Colonic mucosa (tissue), 4 donors: ENCODE measurements at places on chromosomes 2 and 18. TPM values are rescaled to one million over a fixed set of nuclear protein-coding genes. Genes with fewer than 3 reads are reported as not detected.

FIGN gene
- 0.58 TPM for total RNA-seq

MORN2 gene
- 11.5 TPM for total RNA-seq

EVX2 gene
- total RNA-seq, result not detected

GALNT5 gene
- 56.3 TPM for total RNA-seq

CPS1 gene
- 3.3 TPM for total RNA-seq

CMPK2 gene
- 3.6 TPM for total RNA-seq

CAVIN2 gene
- 5.5 TPM for total RNA-seq

SIGLEC15 gene
- total RNA-seq, result not detected

PER2 gene
- 22.1 TPM for total RNA-seq

SLC23A3 gene
- total RNA-seq, result 13.8 TPM

AQP4 gene
- 0.35 TPM for total RNA-seq

RNF144A gene
- total RNA-seq, result 13.9 TPM

RAMP1 gene
- total RNA-seq, result 27.2 TPM

RAB6C gene
- 0.08 TPM for total RNA-seq

NT5C1B gene
- total RNA-seq, result not detected

SOX11 gene
- not detected for total RNA-seq

AGAP1 gene
- 62.9 TPM for total RNA-seq

GRP gene
- total RNA-seq, result not detected
